Regular cardiac myocyte (primary cell): ENCODE measurements at places on chromosomes 5 and 9. TPM values are rescaled to one million over a fixed set of nuclear protein-coding genes. Genes with fewer than 3 reads are reported as not detected.

The IL7R gene
- 2.3 and 13.2 TPM in 2 replicates for total RNA-seq

The TRIO gene
- total RNA-seq = 204 and 250 TPM in 2 replicates

The CCL28 gene
- total RNA-seq = 2.1 and 6.2 TPM in 2 replicates

The TMEM215 gene
- total RNA-seq = not detected in 2 replicates

The ZMYND19 gene
- total RNA-seq = 15.2 and 38.5 TPM in 2 replicates

The SH2D3C gene
- 0.19 and 0.85 TPM in 2 replicates for total RNA-seq

The LHX6 gene
- total RNA-seq = under 0.01 TPM in 2 replicates

The IFNB1 gene
- total RNA-seq = not detected in 2 replicates

The IL31RA gene
- total RNA-seq = under 0.01 and 0.19 TPM in 2 replicates

The SPAG8 gene
- total RNA-seq = 0.58 and 1.1 TPM in 2 replicates

The DMRT2 gene
- under 0.01 TPM in 1 of 2 replicates, not detected in the other for total RNA-seq

The AGGF1 gene
- total RNA-seq = 27.8 and 36.6 TPM in 2 replicates

The CDX1 gene
- total RNA-seq = 0.38 and 0.56 TPM in 2 replicates

The PDE8B gene
- 0.56 TPM in 1 of 2 replicates, not detected in the other for total RNA-seq

The SLC1A1 gene
- 117 and 148 TPM in 2 replicates for total RNA-seq

The SFXN1 gene
- 122 and 296 TPM in 2 replicates for total RNA-seq

The ALDOB gene
- not detected in 2 replicates for total RNA-seq

The UNC5A gene
- under 0.01 TPM in 1 of 2 replicates, not detected in the other for total RNA-seq

The SCGB3A2 gene
- total RNA-seq = 0.85 TPM in 1 of 2 replicates, not detected in the other

The GSN gene
- total RNA-seq = 311 and 512 TPM in 2 replicates

The PCDHB13 gene
- 0.19 and 1.1 TPM in 2 replicates for total RNA-seq

The COL23A1 gene
- under 0.01 and 0.28 TPM in 2 replicates for total RNA-seq

The TOR2A gene
- total RNA-seq = 2.3 and 3.8 TPM in 2 replicates

The IL9 gene
- total RNA-seq = not detected in 2 replicates

The MLANA gene
- total RNA-seq = not detected in 2 replicates

The IPPK gene
- total RNA-seq = 25.7 and 30.1 TPM in 2 replicates

The DIRAS2 gene
- total RNA-seq = 0.28 TPM in 1 of 2 replicates, not detected in the other

The CCNH gene
- total RNA-seq = 62.9 and 73.6 TPM in 2 replicates

The CBY3 gene
- not detected in 2 replicates for total RNA-seq

The OLFM1 gene
- 1.2 and 5.1 TPM in 2 replicates for total RNA-seq

The ADRB2 gene
- total RNA-seq = 0.56 and 1.5 TPM in 2 replicates

The HAVCR2 gene
- under 0.01 and 0.56 TPM in 2 replicates for total RNA-seq

The PIP5KL1 gene
- total RNA-seq = 0.77 and 2.0 TPM in 2 replicates
